Stimulated activated CD8-positive, alpha-beta memory T cell treated with anti-CD3 and anti-CD28 coated beads, Interleukin-15, amount 100 ng/mL, for 48 hours (primary cell): ENCODE measurements at places on chromosomes 1 and 21.

DNA sequence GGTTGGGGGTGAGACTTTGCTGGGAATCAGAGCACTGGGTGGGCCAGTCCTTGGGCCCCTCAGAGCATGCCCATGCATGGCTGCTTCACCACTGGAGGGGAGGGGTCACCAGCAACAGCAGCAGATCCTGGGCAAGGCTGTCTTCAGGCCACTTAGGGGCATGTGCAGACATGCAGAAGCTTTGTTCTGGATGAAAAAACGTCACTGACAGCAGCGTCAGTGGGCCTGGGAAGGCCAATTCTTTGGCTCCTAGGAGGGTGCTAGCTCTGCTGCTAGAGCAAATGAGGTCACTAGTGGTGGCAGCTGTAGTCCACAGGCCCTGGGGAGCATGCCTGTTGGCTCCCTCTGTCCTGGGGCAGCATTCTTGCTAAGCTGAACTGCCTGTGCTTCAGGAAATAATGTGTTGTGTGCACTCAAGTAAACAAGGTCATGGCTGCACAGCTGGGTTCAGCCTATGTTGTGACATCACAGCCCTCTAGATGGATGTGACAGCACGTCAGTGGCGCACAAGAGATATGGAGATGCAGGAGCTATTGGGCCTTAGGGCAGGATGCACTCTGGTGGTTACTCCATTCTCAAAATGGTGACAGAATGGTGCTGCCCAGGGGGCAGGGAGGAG is 27.0 kb downstream of the ZC3H11B start:
- no peak for DNase-seq

- DNase-seq = no peak
Measured at GRCh38 chr1:63537940-63538339, 14.6 kb downstream of the EFCAB7 start.

DNA sequence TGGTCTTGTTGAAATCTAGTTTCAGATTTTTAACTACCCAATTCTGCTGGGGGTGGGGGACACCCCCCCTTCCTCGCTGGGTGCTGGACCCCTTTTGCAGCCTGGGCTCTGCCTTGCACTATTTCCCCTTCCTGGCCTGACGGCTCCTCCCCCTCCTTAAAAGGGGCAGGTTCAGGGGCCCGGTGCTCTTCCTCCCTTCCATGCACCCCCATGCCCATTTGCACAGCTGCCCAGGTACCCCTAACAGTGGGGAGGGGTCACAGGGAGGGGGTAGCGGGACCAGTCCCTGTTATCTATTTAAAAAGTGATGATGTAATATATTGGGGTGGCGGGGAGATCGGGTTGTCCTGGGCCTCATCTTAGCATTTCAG is 15.3 kb downstream of the ZBTB7B start:
- no peak for DNase-seq

- peak; percentile 75 for DNase-seq
Measured at GRCh38 chr21:46184625-46185555, 631 bp upstream of the SPATC1L start.

GRCh38 chr1:43757343-43758053 is 50.2 kb downstream of the ST3GAL3 start:
- no peak for DNase-seq

DNA sequence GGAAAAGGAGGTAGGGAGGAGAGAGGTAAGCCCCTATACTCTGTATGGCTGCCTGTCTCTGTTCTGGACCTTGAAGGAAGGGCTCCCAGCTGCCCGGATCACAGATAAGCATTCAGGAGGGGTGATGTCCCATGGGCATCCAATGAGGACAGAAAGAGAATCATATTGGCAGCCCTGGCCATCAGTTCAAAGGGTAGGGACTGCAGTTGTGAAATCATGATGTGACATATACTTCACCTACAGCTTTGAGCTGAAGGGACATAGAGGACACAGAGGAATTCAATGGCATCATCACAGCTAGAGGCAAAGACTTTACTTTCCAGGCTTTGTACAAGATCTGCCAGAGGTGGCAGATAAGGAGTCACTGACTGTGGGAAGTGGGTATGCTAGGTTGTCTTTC is 21.6 kb downstream of the DDX20 start:
- no peak for DNase-seq

DNA sequence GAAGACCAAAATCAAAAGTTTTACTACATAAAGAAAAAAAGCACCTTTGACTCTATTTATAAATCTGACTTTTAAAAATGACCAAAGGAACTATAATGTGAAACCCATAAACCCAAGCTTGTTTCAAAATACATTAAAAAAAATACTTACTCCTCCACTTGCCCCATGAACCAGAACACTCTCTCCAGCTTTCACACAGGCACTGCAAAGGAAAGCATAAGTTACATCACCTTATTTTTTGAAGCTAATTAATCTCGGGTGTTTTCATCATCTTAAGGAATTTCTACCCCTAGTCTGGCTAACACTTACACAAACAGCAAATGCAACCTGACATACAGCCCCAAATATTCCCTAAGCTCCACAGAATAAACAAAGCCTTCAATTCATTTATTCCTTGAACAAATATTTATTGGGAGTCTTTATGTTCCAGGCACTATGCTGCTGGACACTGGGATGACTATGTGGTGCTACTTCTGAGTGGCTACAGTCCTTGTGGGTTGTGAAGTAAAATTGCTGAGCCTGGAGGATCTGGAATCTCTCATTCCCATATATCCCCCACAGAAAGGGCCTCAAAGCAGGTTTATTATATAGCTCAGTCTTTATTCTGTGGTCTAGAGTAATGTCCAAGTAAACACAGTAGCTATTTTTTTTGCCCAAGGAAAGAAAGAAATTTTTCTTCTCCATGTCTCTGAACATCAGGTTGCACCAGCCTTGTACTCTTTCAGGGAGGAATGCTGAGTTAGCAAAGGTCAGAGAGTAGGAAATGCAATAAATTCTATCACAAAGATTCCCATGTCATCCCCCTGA is 18.2 kb downstream of the CRYZ start:
- no peak for DNase-seq

DNA sequence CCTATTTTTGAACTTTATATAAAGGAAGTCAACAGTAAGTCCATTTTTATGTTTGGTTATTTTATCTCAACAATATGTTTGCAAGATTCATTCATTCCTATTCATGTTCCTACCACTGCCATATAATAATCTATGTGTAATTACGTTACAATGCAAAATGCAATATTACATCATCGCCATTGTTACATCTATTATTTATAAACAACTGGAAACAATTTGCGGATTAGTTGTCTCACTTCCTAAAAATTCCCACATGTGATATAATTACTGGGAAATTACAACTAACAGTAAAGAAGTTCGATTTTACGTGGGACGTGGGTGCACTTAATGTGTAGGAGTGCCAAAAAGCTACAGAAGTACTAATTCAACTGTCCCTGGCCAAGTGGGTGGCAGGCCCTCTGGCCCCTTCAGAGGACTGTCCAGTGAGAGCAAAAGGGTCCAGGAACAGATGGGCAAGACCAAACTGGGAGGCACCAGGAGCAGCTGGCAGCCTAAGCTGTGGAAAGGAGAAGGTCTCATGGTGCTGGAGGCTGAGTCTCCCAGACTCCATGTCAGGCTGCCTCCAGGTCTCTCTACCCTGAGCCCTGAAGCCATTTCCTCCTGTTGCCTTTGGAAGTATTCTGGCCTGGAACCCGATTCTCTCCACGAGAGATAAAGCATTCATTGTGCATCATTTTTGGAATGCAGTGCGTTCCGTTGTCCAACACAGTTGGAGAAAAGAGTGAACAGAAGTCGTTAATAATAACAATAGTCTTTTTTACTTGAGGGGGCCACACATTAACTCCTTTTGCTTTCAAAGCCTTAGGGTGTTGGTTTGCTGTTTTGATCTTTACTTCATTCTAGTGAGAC is 42.9 kb downstream of the TNNT2 start:
- no peak for DNase-seq

- no peak for DNase-seq
Measured at GRCh38 chr1:84715342-84716019, 25.2 kb upstream of the SSX2IP start.

- no peak for DNase-seq
Measured at GRCh38 chr1:25023826-25024225, 93.8 kb upstream of the RUNX3 start.

DNA sequence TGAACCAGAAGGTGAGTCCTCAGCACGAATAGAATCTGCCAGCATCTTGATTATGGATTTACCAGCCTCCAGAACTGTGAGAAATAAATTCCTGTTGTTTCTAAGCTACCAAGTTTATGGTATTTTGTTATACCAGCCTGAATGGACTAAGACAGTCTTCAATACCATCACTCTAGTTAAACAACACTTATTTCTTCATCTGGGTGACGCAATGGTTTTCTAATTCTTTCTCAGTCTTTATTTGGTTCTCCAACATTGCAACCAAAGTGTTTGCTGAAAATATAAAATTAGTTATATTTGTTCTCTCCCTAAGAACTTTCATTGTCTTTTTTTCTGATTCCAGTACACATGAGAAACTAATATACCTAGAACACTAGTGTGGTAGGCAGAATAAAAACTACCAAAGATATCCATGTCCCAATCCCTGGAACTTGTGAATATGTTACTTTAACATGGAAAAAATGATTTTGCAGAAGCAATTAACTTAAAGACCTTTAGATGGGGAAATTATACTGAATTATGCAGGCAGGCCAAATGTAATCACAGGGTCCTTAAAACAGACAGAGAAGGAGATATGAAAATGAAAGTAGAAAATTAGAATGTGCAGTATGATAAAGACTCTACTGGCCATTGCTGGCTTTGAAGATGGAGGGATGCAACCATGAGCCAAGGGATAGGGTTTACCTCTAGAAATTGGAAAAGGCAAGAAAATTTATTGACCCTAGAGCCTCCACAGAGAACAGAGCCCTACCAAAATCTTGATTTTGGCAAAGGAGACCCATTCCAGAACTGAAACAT is 1115.1 kb downstream of the PLA2G4A start:
- no peak for DNase-seq

- no peak for DNase-seq
Measured at GRCh38 chr1:89285745-89286380, 13.2 kb upstream of the GBP5 start.

GRCh38 chr1:158286487-158286886 is 3.2 kb upstream of the CD1C start:
- no peak for DNase-seq

- no peak for DNase-seq
Measured at GRCh38 chr1:179589509-179589908, 2.1 kb upstream of the TDRD5 start.

DNA sequence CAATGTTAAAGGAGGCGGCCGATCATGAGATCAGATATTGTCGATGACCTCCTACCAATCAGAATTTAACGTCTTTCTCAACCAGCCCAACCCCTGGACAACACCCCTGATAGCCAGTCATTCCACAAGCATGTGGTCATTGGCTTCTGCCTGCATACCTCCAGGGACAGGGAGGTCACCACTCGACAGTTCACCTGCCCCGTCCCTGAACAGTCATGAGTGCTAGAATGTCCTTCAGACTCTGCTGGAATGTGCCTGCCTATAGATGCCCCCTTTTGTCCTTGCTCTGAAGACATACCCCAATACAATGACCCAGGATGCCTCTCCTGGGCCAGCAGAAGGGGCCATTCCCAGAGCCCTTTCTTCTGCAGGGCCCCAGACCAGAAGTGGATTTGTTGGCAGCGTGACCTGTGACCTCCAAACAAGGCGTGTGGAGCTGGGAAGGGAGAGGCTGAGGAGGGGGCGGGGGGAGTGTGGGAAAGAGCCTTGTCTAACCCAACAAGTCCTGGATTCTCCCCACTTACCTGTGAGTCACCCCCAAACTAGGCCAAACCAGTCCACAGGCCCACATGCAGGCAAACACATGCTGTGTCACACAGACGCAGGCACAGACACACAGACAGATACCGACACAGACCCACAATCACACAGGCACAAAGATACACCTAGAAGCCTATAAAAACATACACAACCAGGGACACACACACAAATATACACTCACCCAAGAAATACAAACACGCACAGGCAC is 2.2 kb downstream of the CRYBG2 start:
- DNase-seq = no peak

DNA sequence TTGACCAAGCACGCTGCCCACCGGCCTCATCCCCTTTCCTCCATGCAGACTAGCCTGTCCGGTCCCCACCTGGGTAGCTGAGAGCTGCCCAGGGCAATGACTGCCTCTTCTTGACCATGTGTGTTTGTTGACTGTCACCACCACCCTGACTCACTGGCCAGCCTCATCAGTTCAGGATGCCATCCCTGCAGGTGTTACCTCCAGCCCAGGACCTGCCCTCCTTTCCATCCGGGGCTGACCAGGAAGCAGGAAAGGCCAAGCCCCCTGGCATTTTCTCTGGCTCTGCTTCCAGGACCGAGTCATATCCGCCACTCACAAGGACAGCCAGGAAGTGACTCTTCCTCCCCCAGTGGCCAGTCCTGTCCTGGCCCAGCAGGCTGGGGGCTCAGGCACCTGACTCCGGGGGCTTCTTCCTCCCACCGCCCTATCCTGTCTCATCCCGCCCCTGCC is 17.1 kb downstream of the EPHA2 start:
- DNase-seq = no peak

GRCh38 chr21:44855572-44855971 is 17.9 kb downstream of the PTTG1IP start:
- no peak for DNase-seq

GRCh38 chr21:42174173-42174572 is 44.8 kb upstream of the ABCG1 start:
- DNase-seq = no peak

GRCh38 chr1:35452106-35452774 is 105.0 kb downstream of the KIAA0319L start:
- DNase-seq = no peak

DNA sequence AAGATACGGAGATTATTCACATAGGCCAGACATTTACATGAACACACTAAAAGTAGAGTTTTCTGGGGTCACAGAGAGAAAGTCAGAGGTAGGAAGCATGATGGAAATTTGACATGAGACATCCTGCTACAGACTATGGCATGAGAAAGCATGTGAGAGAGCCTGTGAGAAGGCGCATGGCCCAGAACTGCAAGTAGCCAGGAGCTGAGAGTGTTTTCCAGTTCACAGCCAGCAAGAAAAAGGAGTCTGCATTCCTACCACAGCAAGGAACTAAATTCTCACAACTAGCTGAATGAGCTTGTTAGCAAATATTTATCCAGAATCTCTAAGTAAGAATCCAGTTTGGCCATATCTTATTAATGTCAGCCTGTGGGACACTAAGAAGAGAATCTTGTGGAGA is 673.3 kb downstream of the BRINP3 start:
- no peak for DNase-seq

DNA sequence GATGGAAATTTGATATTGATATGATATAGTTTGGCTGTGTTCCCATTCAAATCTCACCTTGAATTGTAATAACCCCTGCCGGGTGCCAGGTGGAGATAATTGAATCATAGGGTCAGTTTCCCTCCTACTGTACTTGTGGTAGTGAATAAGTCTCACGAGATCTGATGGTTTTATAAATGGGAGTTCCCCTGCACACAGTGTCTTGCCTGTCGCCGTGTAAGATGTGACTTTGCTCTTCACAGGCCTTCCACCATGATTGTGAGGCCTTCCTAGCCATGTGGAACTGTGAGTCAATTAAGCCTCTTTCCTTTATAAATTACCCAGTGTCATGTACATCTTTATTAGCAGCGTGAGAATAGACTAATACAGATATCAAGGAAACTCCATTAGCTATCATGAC is 74.6 kb downstream of the MAP3K7CL start:
- DNase-seq = no peak
